Right lung (tissue), 10 donors: ENCODE measurements at places on chromosomes 2 and 18. TPM values are rescaled to one million over a fixed set of nuclear protein-coding genes. Genes with fewer than 3 reads are reported as not detected.
A peak's percentile ranks its signal among the peaks of the same experiment; 100 is the strongest.

NOTO gene
- 0.17 TPM for polyA plus RNA-seq

TFCP2L1 gene
- polyA plus RNA-seq = 5.4 TPM

NCK2 gene
- 65.7 TPM for polyA plus RNA-seq

DTNA gene
- polyA plus RNA-seq = 8.4 TPM

FOXI3 gene
- polyA plus RNA-seq = not detected

C1GALT1C1L gene
- 1.6 TPM for polyA plus RNA-seq

SPR gene
- 3.8 TPM for polyA plus RNA-seq

UPP2 gene
- polyA plus RNA-seq = 0.29 TPM

ERFE gene
- polyA plus RNA-seq = 0.78 TPM

ADGRF3 gene
- 1.9 TPM for polyA plus RNA-seq

UGT1A10 gene
- not detected for polyA plus RNA-seq

LIMS2 gene
- 19.1 TPM for polyA plus RNA-seq

CD207 gene
- 0.22 TPM for polyA plus RNA-seq

NMUR1 gene
- polyA plus RNA-seq = 0.75 TPM

IL1B gene
- polyA plus RNA-seq = 0.37 TPM

DNA sequence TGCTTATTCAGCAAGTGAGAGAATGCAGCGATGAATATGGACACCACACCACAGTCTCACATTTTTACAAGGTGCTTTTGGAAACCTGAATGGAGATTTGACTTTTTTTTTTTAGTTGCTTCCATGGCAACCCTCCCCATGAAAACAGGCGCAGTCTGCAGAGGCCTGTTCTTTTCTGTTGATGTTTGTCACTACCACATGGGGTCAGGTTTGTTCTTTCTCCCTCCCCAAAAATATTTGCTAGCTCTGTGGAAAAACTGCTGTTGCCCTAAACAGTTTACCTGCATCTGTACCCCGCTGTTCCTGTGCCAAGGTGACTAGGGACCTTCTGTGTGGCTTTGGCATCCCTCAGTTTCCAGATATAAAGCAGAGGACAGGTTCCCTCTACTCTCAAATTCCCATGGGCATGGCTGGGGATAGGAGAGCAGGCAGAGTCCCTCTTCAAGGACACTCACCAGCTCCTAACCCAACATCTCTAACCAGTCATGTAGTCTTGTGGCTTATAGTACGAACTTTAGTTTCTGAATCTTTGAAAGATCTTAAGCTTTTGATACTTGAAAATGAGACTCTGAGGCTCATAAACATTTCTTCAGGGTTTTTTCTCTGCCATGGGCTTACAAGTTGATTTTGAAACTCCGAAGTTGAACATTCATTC is 14.7 kb upstream of the MAPRE2 start:
- no peak for DNase-seq

- no peak for DNase-seq
Observed at GRCh38 chr2:163370169-163370886, 365.5 kb downstream of the FIGN start.

- no peak for DNase-seq
Observed at GRCh38 chr2:175879679-175880078, 122.4 kb downstream of the LNPK start.

DNA sequence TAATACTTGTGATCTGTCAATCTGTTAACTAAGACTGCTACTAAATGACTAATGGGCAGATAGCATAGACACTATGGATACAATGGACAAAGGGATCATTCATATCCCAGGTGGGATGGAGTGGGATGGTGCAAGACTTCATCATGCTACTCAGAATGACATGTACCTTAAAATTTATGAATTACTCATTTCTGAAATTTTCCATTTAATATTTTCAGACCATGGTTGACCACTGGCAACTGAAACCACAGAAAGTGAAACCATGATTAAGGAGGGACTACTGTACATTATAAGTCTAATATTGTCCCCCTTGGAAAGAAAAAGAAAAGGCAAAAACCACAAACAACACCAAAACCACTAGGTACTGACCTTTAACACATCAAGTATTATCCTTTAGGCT is 247.0 kb upstream of the SYT4 start:
- DNase-seq = no peak

GRCh38 chr2:106201661-106202060 is 7.6 kb upstream of the UXS1 start:
- no peak for DNase-seq

GRCh38 chr2:185208261-185208660 is 530.3 kb upstream of the FSIP2 start:
- peak; percentile 3 for DNase-seq

GRCh38 chr2:201322772-201323171 is 34.4 kb downstream of the FLACC1 start:
- no peak for DNase-seq

GRCh38 chr2:182924306-182924705 is 57.9 kb upstream of the FRZB start:
- peak; percentile 72 for DNase-seq

DNA sequence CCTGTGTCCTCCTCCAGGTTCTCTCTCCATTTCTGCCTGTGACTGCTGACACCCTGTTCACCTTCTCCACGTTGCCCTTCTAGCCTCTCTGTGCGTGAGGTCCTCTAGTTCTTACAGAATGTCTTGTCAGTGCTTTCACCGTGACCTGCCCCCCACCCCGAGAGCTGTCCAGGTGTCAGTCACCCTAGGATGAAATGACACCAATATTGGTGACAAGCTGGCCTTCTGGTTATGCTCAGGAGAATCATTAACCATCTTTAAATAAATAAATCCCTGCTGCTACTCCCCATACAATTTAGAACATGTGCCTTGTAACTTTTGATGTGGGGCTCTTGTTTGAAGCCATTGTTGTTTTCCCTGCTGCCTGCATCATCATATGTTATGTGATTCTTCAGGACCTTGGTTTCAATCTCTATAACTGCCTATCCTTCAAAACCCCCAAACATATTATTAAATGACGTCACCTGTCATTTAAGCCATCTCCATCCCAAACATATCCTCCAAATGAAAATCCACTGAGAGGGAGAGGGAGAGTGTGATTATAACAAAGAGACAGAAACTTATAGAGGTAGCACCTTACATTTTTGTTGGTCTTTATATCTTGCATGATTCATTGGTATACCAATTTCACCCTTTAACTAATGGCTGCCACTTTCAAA is 496.3 kb downstream of the PARD3B start:
- DNase-seq = no peak

- peak; percentile 61 for DNase-seq
Observed at GRCh38 chr2:235263205-235264120, 230.4 kb upstream of the AGAP1 start.

GRCh38 chr2:112239862-112240261 is 15.0 kb downstream of the ZC3H8 start:
- DNase-seq = no peak

DNA sequence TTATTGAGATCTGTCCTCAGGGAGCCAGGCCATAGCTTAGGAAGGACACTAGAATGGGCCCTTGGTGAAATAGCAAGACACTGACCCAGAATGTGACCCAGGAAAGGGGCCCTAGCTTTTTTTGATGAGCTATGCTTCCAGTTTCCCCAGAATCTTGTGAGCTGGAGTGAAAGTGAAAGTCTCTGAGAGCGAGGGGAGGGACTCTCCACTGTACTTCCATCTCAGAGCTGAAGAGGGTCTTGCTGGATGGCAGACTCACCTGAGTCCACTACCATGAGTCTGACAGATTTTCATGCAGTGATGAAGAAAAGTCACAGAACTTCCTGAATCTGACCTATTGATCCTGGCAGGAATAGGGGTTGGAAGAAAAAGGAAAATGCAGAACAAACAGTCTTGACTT is 3.1 kb downstream of the ARHGAP25 start:
- no peak for DNase-seq

GRCh38 chr2:200329798-200330197 is 23.3 kb downstream of the SPATS2L start:
- DNase-seq = no peak

- peak; percentile 17 for DNase-seq
Observed at GRCh38 chr2:241461693-241462677, 46.4 kb downstream of the STK25 start.

DNA sequence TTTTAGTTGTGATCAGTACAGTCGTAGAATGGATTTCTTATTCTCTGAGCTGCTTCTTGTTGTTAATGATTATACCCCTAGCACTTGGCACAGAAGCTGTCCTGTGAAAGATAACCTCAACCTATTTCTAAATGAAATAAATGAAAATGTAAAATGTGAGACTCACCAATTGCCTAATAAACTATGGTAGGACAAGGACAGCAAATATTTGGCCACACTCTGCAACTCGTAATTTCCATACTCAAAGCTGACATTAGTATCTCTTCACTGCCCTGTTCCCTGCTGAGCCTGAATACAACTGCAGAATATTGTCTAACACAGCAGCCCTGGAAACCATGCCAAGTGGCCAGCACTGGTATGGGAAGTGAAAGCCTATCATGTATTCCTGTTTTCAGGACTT is 34.5 kb downstream of the TMEM182 start:
- no peak for DNase-seq

- DNase-seq = no peak
Observed at GRCh38 chr18:76487782-76488181, 7.3 kb downstream of the ZNF516 start.

DNA sequence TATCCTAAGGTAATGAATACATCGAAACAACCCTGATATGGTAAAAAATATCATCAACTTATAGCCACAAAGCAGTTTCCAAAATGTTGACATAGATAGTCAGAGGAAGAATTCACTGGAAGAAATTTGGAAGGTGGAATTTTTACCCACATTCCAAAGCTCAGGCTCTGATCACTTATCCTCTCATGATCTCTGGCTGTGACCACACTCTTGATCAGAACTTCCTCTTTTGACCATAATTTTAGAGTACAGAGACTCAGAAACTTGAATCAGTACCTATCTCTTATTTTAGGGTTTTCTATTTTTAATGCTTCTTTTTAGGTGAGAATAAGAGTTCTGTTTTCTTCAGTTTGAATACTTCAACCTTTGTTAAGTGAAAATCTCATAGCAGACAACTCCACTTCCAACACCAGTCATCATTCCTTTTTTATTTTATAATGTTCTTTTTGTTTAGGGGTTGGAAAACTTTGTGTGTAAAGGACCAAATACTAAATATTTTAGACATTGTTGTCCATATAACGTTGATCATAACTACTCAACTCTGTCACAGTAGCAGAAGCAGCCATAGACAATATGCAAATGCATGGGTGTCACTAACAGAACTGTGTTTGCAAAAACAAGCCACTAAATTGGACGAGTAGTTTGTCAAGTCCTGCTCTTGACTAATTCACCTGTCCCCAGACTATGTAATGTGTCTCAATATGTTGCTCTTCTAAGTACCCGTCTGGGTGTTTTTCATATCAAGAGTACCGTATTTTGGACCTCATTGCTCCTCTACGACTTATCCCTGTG is 891.6 kb upstream of the CRIM1 start:
- DNase-seq = no peak

DNA sequence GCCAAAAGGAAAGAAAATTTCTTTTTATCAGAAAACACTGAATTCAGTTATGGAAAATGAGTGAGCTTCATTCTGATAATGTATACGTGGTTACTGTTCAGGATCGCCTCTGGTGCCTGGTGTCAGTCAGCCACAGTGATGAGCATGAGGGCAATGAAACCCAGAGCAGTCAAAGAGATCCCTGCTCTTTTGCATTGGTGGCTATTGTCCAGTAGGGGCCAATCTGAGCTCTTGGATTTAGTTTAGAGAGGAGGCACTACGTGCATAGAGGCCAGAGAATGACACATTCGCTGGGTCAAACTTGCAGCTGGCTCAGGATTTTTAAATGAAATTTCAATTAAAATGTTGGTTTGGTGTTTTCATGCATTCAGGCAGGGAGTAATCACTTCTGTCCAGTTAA is 522.9 kb downstream of the TMEM182 start:
- no peak for DNase-seq

- DNase-seq = no peak
Observed at GRCh38 chr2:35538796-35539195, 816.8 kb upstream of the CRIM1 start.

DNA sequence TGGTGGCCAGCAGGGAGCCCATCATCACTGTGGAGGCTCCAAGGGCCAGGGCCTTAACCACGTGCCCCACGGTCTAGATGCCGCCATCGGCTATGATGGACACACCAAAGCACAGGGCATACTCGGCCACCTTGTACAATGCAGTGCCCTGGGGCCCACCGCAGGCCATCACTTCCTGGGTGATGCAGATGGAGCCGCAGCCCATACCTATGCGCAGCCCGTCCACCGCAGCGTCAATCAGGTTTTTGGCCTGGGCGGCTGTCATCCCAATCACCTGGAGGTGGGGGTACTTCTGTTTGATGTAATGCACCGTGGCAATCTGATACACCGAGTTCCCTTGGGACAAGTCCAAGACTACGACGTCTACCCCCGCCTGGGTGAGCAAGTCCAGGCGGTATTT is 153.3 kb upstream of the ZSWIM2 start:
- DNase-seq = no peak
